ENCODE measurements at places on chromosomes 6 and 20.

DNA sequence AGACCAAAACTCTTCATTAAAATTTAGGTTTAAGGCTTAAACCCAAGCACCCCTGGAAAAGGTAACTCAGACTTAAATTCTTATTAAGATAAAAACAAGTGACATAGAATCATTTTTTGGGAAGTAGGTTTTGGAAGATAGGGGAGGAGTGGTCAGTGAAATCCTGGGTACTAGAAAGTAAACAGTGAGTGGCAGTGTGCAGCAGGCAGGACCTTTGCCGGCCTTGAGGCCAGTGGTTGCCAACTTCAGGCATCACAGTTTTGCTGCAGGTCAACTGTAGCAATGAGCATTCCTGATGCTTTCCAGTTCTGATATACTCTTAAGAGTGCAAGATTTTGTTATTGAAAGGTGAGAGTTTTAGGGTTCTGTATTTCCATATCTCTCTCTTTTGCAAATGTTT lies 69.3 kb upstream of the SUPT3H start:
- DNase-seq = no peak

DNA sequence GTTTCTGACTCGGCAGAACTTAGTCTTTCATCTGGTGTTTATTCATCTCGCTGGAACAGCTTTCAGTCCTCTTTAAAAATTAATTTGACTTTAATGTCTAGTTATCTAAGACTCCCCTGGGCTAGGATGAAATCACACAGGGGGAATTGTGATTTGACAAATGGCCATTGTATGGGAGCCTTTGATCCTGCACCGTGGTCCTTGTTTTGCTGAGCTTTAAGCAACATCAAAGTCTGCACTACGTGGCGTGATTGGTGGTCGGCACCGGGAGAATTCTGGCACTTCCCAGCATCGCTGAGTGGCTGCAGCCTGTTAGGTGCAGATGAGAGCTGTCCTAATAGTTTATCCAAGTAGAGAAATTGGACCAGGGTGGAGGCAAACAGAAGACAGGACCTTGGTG lies 146.9 kb downstream of the TBC1D7 start:
- no peak for DNase-seq

- DNase-seq = no peak
These were observed 137.9 kb downstream of the HIVEP1 start for GRCh38 chr6:12149944-12150510.

GRCh38 chr6:38445336-38445735 lies 194.4 kb downstream of the BTBD9 start:
- DNase-seq = no peak

DNA sequence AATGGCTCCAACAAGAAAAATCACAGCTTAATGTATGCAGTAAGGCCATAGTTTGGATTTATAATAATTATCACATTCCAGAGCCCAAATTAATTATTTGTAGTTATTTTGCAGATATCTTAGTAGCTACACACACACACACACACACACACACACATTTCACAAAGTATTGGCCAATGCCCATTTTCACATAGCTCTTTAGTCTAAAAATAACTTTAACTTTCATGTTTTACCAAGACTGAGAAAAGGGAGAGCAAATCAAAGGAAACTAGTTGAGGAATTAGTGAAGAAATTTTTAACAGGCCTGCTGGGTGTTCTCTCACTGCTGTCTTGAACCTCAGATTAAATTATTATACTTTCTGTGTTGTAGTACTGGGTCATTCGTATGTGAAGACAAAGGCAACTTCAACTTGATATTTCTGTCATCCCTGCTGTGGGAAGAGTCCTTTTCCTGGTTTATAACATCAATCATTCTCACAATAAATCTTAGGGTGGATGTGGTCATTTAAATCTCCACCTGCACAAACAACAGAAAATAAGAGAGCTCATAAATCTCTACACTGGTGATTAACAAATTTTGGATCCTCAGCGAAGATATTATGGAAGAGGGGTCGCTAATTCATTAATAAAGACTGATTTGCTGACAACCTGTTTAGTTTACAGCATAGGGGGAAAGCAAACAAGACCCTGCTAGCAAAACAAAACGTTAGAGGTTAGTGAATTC lies 1.6 kb upstream of the TCF21 start:
- DNase-seq = no peak

- no peak for DNase-seq
These were observed 33.2 kb upstream of the SULF2 start for GRCh38 chr20:47818466-47818865.

- peak; percentile 91 for DNase-seq
These were observed 83.4 kb downstream of the JARID2 start for GRCh38 chr6:15329197-15329671.

- no peak for DNase-seq
These were observed 9.6 kb upstream of the PLG start for GRCh38 chr6:160692369-160692959.

All from smooth muscle cell of the brain vasculature (primary cell).